ENCODE measurements at places on chromosomes 7 and 10. TPM values are rescaled to one million over a fixed set of nuclear protein-coding genes. Genes with fewer than 3 reads are reported as not detected.

The PNLIPRP1 gene
- total RNA-seq, result not detected

The NOS3 gene
- 28.4 TPM for total RNA-seq

The OR2A12 gene
- not detected for total RNA-seq

The LIPK gene
- not detected for total RNA-seq

The CALHM1 gene
- total RNA-seq, result not detected

The IKZF1 gene
- total RNA-seq, result 0.38 TPM

The VENTX gene
- total RNA-seq, result not detected

The GNAI1 gene
- total RNA-seq, result 15.0 TPM

The GALNT17 gene
- total RNA-seq, result not detected

The GPR85 gene
- under 0.01 TPM for total RNA-seq

The PGAM2 gene
- not detected for total RNA-seq

The MPP7 gene
- 11.5 TPM for total RNA-seq

The AIFM2 gene
- total RNA-seq, result 1.5 TPM

The GAD2 gene
- not detected for total RNA-seq

The ZNF467 gene
- total RNA-seq, result 4.5 TPM

The THAP5 gene
- 11.0 TPM for total RNA-seq

The LRIT1 gene
- total RNA-seq, result not detected

The LRRN3 gene
- 0.13 TPM for total RNA-seq

The OAT gene
- 109 TPM for total RNA-seq

The CPA1 gene
- total RNA-seq, result not detected

The DYNC1I1 gene
- total RNA-seq, result 14.0 TPM

The GLCCI1 gene
- total RNA-seq, result 0.39 TPM

The SAMD9 gene
- total RNA-seq, result 11.3 TPM

The COL17A1 gene
- total RNA-seq, result 0.90 TPM

The FKBP6 gene
- not detected for total RNA-seq

The OR13A1 gene
- not detected for total RNA-seq

The OR2A5 gene
- total RNA-seq, result not detected

The TFPI2 gene
- total RNA-seq, result 290 TPM

The SPDYE6 gene
- total RNA-seq, result not detected

The CFAP70 gene
- 0.13 TPM for total RNA-seq

The PRSS1 gene
- not detected for total RNA-seq

The CEP55 gene
- 37.1 TPM for total RNA-seq

The AMPH gene
- total RNA-seq, result not detected

The SPDYE2B gene
- not detected for total RNA-seq

The FAM13C gene
- total RNA-seq, result 3.3 TPM

The CLCN1 gene
- not detected for total RNA-seq

The ITPRID1 gene
- not detected for total RNA-seq

The HOXA11 gene
- total RNA-seq, result 0.13 TPM

The PVRIG gene
- not detected for total RNA-seq

The PNLIP gene
- total RNA-seq, result not detected

The PDSS1 gene
- 4.9 TPM for total RNA-seq

The OGDH gene
- total RNA-seq, result 43.0 TPM

The POP7 gene
- 36.6 TPM for total RNA-seq

The CHRM2 gene
- not detected for total RNA-seq

The PAPOLB gene
- 0.25 TPM for total RNA-seq

The NUPR2 gene
- total RNA-seq, result not detected

The ZNF488 gene
- 0.13 TPM for total RNA-seq

The CYP26C1 gene
- 0.77 TPM for total RNA-seq

The CRPPA gene
- 1.2 TPM for total RNA-seq

The VWC2 gene
- not detected for total RNA-seq

The CACNB2 gene
- under 0.01 TPM for total RNA-seq

The EPHB4 gene
- 272 TPM for total RNA-seq

The NUP42 gene
- 24.0 TPM for total RNA-seq

The TMEM270 gene
- not detected for total RNA-seq

The AQP1 gene
- 6.6 TPM for total RNA-seq

The GNAT3 gene
- total RNA-seq, result not detected

The WDR11 gene
- total RNA-seq, result 82.4 TPM

All from dermis microvascular lymphatic vessel endothelial cell (primary cell).